ENCODE measurements at places on chromosomes 6 and 20.

DNA sequence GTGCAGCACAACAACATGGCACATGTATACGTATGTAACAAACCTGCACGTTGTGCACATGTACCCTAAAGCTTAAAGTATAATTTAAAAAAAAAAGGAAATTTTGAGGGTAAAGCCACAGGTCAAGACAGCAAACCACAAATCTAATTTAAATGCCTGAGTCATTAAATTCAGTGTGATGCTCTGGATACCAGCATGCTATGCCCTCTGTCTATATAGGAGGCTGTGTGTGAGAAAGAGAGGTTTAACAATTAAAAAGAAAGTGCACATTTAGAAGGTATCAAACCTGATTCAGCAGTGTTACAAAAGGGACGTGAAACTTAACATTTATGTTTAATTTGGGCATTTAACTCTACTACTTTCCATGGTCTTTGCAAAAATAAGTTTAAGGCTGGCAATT lies 276.3 kb downstream of the ADGRB3 start:
- DNase-seq = no peak

DNA sequence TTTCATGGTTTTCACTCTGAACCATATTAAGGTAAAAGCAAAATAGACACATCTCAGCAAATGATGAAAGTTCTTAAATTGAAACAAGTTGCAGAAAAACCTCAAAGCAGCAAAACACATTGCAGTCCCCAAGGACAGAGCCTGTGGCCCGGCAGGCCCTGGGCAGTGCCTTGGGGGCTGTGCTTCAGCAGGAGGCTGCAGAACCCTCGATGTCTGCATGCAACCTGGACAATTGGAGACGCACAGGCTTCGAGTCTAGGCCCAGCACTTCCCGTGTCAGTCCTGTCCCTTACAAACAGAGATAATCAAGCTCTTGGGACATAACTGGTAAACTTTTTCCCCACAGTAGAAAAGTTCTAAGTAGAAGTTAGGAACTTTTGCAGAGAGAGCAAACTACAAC lies 9.2 kb downstream of the PYGB start:
- DNase-seq = no peak

- peak; percentile 32 for DNase-seq
These were observed 993 bp upstream of the NCOA7 start for GRCh38 chr6:125789576-125790357.

GRCh38 chr6:23659125-23659524 lies 466.9 kb upstream of the NRSN1 start:
- no peak for DNase-seq

- DNase-seq = no peak
These were observed 2.2 kb downstream of the SRSF3 start for GRCh38 chr6:36596356-36596755.

DNA sequence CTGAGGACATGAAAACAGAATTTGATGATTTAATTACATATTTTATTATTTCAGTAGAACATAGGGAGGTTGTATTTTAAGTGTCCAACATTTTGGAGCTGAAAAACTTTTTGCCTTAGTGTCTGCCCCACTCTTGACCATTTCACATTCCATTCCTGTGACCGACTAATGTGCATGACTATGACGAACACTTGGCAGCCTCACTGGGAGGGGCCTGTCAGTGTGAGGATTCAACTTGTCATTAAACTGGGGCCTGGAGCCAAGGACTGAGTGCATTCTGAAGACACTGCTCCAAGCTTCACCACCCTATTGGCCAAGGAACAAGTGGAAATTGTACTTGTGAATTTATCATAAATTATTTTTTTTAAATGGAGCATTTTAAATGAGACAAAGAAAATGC lies 661.3 kb downstream of the BCKDHB start:
- DNase-seq = no peak

DNA sequence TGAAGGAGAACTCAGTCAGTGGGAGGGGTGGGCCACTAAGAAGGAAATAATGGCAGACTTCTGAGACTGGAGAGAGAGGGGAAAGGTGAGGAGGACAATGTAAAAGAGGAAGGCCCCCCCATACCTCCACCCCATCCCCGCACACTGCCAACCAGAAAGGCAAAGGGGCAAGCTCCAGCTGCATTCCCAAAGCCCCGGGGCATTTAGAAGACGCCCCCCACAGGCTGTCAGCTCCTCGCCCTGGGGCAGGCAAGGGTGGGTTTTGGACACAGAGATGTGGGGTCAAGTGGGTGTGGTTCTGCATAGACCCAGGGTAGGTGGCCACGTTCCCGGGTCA lies 20.8 kb upstream of the SLC22A7 start:
- DNase-seq = no peak

- DNase-seq = no peak
These were observed 48.4 kb downstream of the PLAGL2 start for GRCh38 chr20:32158943-32159660.

- DNase-seq = no peak
These were observed 99.1 kb upstream of the KCNQ5 start for GRCh38 chr6:72522735-72523141.

Data from CD4-positive, alpha-beta T cell treated with Interleukin-6 at 100 ng/mL for 8 hours (primary cell).